ENCODE measurements at places on chromosomes 11 and 22. TPM values are rescaled to one million over a fixed set of nuclear protein-coding genes. Genes with fewer than 3 reads are reported as not detected.

HSPB2 gene
- not detected for total RNA-seq

EFEMP2 gene
- total RNA-seq: 2.9 TPM

TSSK2 gene
- not detected for total RNA-seq

OR5A1 gene
- total RNA-seq: not detected

RDX gene
- total RNA-seq: 93.2 TPM

PTPRJ gene
- 1.6 TPM for total RNA-seq

SLCO2B1 gene
- not detected for total RNA-seq

TPBGL gene
- total RNA-seq: not detected

OR52E8 gene
- not detected for total RNA-seq

Measured in bronchial epithelial cell (primary cell).